Fibroblast of villous mesenchyme (primary cell): ENCODE measurements at places on chromosomes 5 and 9. TPM values are rescaled to one million over a fixed set of nuclear protein-coding genes. Genes with fewer than 3 reads are reported as not detected.

SNX30 gene
- 27.6 and 27.7 TPM in 2 replicates for total RNA-seq

DNA sequence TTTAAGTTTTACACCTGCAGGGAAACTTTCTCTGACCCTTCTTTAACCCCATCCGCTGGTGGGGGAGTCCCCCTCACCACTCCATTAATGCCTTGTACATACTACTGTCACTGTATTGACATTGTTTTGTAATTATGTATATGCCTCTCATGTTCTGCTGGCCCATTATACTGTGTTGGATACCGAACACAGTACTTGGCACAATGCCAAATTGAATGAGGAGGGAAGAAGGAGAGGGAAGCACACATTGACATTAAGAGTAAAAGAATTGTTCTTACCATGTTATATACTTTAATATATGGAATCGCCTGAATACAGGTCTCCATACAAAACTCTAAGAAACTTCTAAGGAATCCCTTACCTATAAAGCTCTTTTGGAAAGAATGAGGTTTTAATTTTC is 73.6 kb upstream of the GRHPR start:
- DNase-seq, result no peak

DNA sequence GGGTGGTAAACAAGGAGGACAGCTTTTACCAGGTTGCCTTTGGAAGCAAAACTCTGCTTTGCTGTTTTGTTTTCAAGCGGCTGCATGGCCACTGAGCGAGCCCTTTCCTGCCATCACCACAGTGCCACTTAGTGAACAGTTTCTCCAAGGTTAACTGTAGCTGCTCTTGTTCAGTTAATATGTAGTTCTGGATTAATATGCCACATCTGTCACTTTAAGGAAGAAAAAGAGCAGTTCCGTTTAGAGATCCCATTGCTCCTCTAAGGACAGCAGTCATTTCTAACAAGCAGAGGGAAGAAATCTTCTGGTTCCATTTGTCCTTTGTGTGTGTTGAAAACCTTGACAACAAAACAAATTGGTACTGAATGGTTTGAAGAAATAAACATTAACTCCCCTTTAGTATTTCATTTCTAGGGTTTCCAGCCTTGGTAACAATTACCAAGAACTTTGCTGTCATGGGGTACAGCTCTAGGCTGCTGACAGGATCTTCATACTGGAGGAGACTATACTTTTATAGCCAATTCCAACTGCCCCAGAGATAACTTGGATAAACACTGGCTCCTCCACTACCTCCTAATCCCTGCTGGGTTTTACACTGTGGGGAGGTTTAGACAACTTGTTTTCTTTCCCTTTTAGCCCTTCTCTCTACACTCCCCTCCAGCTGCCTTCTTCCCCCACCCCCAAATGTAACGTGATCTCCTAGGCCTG is 10.3 kb upstream of the ABL1 start:
- DNase-seq, result peak; percentile 96

PLPPR1 gene
- not detected in 2 replicates for total RNA-seq

DNA sequence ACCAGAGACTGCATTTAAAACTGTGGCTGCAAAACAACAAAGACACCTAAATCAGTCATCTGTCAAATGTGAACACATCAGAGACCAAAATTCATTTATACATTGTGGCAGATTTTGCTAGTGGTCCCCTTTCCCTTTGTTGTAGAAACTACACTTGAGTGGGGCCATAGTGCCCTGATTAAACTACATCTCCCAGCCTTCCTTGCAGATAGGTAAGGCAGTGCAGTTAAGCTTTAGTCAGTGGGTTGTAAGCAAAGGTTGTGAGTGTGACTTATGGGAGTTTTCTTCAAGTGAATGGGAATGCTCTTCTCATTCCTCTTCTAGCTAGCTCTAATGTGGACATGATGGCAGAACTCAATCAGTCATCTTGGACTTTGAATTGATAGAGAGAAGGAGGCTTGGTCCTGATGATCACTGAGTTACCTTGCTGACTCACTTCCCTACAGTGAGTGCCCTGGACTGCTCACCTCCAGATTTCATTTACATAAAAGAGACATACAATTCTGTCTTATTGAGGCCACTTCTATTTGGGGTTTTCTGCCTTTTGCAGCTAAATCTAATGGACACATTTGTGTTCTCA is 35.2 kb upstream of the SPARC start:
- no peak for DNase-seq

DNA sequence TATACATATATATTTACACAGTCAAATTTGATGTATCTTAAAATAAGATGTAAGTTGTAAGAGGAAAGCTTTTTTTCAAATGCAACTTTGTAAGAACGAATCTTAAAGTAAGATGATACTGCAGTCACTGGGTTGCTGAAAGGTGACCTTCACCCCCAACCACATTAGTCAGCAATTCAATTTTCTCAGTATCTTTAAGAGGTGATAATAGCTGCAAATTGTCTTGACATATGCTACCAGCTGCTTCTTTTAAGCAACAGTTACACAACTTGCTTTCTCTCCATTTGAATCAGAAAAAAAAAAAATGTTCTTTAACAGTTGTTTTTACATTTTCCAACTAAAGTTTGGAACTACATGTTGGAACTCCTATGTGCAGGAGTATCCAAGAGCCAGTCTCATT is 246.6 kb upstream of the CCNG1 start:
- DNase-seq, result no peak

DNA sequence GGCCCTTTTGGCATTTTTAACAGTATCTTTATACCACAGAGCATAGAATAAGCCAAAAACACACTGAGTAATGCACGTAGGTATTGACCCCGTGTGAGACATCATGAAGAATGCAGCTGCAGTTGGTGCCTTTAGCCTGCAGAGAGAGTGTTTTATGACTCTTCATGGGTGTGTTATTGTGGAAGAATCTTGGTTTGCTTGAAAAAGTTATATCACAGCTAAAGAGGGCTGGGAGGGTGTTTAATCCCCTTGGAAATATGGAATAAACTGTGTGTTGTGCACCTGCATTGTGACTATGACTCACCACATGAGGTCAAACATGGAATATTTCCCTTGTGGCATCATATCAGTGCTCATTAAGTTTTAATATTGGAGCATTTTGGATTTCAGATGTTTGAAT is 458.7 kb downstream of the CDH9 start:
- no peak for DNase-seq

DNA sequence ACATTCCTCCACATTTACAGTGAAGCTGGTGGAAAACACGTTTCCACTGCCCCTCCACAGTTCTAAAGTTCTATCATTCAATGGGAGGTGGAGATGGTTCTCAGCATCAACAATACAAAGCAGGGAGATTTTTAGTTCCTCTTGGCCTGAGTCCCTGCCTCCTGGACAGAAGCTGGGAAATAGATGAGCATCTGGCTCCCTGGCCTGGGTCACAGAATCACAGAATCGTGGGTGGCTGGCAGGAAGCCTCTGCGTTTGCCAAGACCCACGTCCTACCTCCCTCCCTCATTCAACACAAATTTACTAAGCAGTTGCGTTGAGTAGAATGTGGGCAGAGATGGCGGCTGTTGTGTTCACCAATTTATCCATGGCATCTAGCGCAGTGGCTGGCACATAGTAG is 5.2 kb upstream of the PPARGC1B start:
- DNase-seq, result no peak

DNA sequence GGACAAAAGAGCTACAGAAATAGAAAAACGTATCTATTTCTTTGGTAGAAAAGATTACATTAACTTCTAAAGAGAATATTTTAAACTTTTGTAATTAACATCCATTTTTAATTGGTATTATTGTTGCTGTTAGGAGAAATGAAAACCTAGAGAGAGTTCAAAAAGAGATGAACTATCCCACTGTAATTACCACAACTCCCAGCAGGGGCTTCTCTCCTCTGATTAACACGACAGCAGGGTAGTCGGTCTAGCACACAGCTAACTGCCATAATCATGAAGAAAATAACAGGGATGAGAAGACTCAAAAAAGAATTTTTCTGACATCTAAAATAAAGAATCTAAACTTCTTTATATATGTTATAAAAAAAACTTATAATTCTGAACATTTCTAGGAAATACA is 86.2 kb upstream of the CDH9 start:
- DNase-seq, result peak; percentile 2

CFAP157 gene
- under 0.01 TPM in 2 replicates for total RNA-seq

GRCh38 chr9:72703574-72703973 is 182.2 kb downstream of the TMC1 start:
- DNase-seq, result no peak

DNA sequence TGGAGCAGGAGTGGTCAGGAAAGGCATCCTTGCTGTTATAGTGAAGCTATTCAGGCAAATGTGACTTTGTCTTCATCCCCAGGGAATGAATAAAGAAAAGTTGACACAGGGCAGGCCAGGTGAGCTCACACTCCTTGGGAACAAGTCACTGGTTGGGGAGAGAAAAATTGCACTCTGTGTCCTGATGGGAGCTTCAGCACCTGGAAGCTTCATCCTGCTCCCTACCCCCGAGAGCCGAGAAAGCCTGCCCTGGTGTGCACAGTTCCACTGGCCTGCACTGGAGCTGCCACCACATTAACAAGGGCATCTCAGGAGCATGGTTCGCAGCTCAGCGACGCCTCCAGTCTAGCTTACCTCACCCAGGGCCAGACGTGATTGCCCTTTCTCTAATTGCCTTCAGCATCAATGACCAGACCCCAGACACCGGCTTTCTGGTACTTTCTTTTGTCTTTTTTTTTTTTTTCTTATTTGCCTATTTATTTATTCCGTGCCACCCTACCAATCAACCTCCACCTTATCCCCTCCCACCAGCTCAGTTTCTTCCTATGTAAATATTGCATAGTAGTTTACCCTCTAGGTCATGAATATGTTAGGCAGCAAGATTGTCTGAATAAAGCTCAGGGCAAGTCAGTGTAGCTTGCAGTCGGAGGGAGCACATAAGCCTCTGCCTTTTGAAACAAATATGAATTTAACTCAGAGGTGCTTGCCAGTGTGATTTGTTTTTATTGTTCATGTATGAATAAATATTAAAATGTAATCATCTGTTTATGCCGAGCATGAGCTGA is 87.4 kb downstream of the DOCK2 start:
- no peak for DNase-seq

GRCh38 chr5:1959231-1959630 is 76.5 kb upstream of the IRX4 start:
- DNase-seq, result no peak

DNA sequence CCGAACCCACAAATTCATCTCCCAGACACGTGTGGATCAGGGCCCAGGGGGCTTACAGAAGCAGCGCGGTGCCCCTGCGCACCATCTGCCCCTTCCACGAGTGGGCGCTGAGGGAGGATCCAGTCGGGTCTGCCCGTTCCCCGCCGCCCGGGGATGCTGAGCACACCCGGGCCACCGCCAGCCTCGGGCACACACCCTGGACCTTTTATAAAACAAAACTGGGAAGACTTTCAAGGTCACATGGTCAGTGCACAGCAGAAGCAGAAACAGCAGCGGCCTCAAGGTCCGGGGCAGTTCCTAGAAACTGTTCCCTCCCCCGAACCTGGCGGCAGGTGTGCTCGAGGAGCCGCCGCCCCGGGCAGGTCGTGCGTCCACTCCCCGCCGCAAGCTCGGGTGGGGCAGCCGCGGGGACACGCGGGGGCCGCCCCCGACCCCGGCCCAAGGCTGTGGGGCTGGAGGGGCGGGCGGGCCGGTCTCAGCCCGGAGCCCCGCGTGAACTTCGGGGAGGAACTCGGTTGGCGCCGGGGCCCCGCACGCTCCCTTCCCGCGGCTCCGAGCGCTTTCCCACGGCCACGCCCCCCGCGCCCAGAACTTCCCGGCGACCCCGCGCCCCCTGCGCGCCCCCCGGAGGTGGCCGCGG is 633 bp upstream of the PPP1R26 start:
- peak; percentile 29 for DNase-seq
